Right cardiac atrium (tissue), 5 donors: ENCODE measurements at places on chromosomes 16 and 17. TPM values are rescaled to one million over a fixed set of nuclear protein-coding genes. Genes with fewer than 3 reads are reported as not detected.

The PLSCR3 gene
- total RNA-seq: 22.0 TPM

The GGA3 gene
- total RNA-seq: 26.8 TPM

The PSMC3IP gene
- total RNA-seq: 3.3 TPM

The ENPP7 gene
- not detected for total RNA-seq

The TMC5 gene
- 0.46 TPM for total RNA-seq

The PIK3R6 gene
- total RNA-seq: 0.88 TPM

The SP6 gene
- total RNA-seq: 0.40 TPM

The TMEM204 gene
- total RNA-seq: 21.0 TPM

- no peak for DNase-seq
These were observed 57.9 kb downstream of the RTN4RL1 start for GRCh38 chr17:1967213-1967612.

DNA sequence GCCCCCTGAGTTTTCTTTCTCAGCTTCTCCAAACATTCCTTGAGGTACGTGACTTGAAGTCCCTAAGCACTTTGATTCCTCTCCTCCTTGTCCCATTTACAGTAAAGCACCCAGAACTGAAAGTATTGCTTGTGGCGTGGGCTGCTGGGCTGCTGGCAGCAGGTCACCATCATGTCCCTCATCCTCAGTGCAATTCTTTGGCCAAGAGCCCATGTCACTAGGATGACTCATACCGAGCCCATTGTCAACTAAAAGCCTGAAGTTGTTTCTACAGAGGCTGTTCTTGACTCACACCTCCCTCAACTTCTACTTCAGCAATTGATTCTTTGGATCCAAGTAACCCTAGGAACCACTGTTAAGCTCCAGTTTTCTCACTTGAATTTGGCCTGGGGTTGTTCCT lies 54.3 kb downstream of the KPNA2 start:
- DNase-seq: no peak

DNA sequence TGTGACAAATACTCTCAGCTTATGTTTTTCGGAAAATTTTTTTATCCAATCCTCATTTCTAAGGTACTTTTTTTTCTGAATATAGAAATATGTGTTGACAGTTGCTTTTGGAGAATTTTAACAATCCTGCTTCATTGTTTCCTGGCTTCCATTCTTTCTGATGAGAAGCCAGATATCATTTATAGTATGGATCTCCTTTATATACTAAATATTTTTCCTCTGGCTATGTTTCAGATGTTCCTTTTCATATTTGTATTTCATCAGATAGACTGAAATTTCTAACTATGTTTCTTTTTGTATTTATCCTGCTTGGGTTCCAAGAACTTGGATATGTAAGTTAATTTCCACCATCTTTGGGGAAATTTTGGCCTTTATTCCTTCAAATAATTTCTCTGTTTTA lies 138.9 kb upstream of the CDH11 start:
- DNase-seq: no peak

DNA sequence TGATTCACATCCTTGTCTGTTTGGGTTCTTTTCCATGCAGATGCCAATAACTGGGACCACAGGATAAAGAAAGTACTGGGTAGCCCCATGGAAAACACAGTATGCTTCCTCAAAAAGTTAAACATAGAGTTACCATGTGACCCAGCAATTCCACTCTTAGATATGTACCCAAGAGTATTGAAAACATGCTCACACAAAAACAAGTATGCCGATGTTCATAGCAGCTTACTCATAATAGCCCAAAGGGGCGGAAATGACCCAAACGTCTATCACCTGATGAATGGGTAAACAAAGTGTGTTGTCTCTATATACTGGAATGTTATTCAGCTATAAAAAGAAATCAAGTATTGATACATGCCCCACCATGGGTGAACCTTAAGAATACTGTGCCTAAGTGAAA lies 55.4 kb downstream of the CYB5B start:
- no peak for DNase-seq

- DNase-seq: peak; percentile 83
These were observed 1.7 kb upstream of the STAT5A start for GRCh38 chr17:42286411-42287221.

DNA sequence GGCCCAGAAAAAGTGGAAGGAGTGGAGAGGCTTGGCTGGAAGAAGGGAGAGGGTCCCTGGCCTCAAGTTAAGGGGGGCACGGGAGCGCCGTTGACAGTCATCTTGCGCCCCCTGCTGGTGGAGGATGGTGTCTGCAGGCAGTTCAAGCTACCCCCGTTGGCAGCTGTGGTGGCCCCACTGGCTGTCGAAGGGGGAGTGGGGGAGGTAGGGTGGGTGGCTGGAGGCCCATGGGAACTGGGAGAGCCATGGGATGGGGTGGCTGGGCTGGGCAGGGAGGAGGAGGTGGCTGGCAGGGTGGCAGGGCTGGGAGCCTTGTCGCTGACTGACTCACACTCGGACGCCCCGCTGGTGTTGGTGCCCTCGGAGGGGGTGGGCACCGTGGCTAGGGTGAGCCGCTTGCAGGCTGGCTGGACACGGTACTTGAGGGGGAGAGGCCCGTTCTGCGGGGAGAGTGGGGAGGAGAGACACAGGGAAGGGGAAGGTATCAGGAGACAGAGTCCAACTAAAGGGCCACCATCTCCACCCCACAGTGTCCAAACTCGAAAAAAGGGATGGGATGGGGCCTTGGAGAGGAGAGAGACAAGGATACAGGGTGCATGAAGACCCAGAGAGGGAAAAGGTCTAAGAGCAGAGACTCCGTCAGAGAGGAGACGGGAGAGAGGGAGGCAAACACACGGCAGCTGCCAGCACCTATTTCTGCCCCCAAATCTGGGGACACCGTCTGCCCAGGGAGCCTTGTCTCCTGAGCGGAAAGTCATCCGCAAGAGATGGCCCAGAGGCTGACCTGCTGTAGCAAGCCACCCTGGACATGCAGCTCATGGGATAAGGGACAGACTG lies 5.2 kb downstream of the CISD3 start:
- peak; percentile 87 for DNase-seq

DNA sequence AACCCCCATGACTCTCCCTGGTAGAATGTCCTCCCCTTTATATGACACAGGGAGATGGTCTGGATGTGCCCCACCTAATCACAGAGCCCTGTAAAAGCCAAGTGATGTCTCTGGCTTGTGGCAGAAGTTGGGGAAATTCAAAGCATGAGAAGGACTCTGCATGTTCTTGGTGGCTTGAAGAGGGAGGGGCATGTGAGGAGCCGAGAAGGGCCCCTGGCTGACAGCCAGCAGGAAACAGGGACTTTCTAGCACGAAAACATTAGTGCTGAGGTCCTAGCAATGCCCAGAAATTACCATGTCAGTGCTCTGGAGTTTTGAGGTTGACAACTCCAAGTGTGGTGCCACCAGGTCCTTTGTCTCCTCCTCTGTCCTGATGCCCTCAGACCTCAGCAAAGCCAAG lies 75.9 kb downstream of the USP22 start:
- no peak for DNase-seq

- DNase-seq: peak; percentile 47
These were observed 184.8 kb upstream of the ZFHX3 start for GRCh38 chr16:73232555-73233328.

DNA sequence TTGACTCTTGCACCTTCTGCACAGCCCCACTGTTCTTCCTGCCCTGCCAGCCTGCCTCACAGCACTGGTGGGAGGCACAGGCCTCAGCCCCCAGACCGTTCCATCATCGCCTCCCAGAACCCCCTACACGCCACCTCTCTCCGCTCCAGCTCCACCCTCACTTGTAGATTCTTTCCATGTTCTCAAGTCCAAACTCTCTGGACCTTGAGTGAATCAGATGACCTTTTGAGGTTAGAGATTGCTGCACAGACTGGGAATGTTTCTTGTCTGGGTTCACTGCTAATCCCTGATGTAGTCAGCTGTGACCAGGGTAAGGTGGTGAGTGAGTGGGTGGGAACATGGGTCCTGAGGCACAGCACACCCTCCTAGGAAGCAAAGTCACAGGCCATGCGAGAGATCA lies 272.4 kb downstream of the IRF8 start:
- no peak for DNase-seq

GRCh38 chr17:80501741-80502577 lies 25.6 kb upstream of the NPTX1 start:
- no peak for DNase-seq

DNA sequence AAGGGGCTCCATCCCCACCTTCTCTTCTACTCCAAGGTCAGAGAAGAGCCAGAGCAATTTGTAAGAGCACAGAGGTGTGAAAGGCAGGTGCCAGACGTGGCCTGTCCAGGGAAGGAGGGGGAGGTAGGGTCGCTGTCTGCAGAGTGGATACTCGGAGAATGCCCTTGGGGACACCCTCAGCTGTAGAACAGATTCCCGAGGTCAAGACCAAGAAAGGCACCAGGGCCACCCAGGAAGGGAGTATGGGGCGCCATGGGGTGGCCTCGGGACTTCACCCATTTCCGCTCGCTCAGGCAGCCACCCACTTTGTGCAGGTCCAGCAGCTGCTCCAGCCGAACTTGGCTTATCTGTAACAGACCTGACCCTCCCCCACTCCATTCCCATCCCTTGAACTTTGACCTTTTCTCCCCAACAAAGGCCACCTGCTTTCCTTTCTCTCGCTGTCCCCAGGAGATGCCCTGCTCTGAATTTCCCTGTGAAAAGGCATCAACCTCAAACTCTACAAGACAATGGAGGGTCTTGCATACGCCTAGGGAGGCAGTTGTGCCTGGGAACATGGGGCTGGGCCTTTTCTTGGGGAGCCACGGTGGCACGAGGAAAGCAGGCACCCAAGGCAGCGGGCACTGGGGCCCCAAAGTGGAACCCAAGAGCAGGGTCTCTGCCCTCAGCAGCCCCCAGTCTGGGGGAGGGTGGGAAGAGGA lies 11.3 kb upstream of the AXIN2 start:
- DNase-seq: no peak

DNA sequence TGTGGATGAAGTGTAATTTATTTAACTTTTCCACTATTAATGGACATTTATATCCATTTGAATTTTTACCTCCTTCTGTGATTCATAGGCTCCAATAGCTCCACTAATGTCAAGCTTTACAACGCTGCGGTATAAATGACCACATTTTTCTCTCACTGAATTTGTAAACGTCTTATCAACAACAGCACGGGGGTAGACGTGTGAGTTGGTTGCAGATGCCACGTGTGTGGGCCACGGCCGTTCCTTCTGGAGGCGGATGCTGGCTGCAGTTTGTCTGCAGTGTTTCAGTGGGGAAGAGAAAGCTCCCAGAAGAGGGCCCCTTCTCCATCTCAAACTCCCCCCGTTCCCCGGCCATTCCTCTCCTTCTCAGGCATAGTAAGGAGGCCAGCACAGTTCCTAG lies 68.2 kb upstream of the XYLT1 start:
- no peak for DNase-seq

GRCh38 chr16:1458977-1459341 lies 14.6 kb upstream of the CCDC154 start:
- DNase-seq: no peak

DNA sequence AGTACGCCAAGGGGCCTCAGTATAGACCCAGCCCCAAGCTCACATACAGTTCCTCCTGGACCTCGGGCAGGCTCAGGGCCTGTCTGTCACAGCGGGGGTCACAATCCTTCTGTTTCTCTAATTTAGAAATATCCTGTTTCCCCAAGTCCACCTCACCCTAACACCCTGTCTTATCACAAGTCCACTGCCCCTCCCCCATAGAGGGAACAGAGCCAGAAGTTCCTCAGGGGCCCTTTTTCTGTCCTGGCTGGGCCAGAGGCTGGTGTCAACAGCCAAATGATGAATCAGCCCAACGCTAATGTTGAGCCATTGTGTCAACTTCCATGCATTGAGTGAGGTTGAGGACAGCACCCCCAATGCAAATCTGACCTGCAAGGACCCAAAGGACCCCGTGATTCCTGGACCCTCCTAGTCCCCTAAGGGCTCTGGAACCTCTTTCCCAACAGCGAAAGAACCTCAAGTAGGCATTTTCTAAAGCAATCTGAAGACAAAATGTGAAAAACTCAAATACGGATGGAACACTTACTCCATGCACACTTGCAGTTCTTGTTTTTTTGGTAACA lies 58.6 kb downstream of the PECAM1 start:
- peak; percentile 91 for DNase-seq

DNA sequence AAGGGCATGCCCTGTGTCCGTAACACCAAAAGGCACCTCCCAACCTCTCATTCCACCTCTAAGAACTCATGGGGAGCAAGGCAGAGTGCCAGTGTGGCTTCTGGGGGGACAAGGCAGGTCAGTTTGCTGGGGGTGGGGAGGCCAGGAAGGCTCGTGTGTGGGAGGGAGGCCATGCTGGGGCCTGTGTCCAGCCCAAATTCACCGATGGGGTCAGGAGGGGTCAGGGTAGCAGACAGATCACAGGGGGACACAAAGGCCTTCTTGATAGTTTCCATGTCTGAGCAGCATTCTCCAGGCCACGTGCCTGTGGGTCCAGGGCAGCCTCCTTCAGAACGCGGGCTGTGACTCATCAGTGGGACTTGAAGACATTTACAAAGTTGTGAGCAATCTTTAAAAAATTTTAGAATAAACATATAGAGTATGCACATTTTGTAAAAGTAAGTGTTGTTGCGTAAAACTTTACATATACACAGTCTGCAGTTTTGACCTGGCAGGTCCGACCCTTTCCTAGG lies 20.9 kb downstream of the SPACA3 start:
- no peak for DNase-seq

GRCh38 chr16:73290258-73290657 lies 242.3 kb upstream of the ZFHX3 start:
- no peak for DNase-seq

DNA sequence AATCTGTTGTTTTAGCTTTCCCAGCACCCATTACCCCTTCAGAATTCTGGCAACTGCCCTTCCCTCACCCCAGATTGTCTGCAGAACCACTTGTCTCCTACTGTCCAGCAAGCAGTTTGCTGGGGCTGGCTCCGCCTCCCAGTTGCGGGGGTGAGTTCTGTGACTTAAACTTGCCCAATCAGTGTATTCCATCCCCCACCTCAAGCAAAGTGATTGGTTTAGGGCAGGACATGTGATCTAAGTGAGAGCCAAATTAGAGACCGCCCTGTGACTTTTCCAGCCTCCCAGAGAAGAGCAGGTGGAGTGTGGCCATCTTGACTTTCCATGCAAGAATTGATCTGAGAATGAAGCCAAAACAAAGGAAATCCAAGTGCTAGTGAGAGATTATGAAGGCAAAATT lies 22.7 kb upstream of the SRCIN1 start:
- no peak for DNase-seq

DNA sequence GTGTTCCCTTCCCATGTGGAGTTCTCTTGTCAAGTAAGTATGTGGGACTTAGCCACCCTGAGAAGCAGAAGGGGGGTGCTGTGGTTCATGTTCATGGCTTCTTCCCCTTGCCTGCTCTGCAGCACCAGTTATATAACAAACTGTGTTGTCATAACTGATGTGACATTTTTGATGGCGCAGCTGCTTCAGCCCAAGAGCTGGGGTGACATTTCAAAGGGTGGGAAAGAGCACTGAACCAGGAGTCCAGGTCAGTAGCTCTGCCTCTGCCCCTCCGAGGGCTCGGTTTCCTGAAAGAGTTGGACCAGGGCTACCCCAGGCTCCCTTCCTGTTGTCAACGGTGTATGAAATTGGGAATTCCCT lies 7.4 kb downstream of the GNAO1 start:
- DNase-seq: no peak
